ENCODE measurements at places on chromosomes 5 and 9.
A peak's percentile ranks its signal among the peaks of the same experiment; 100 is the strongest.

DNA sequence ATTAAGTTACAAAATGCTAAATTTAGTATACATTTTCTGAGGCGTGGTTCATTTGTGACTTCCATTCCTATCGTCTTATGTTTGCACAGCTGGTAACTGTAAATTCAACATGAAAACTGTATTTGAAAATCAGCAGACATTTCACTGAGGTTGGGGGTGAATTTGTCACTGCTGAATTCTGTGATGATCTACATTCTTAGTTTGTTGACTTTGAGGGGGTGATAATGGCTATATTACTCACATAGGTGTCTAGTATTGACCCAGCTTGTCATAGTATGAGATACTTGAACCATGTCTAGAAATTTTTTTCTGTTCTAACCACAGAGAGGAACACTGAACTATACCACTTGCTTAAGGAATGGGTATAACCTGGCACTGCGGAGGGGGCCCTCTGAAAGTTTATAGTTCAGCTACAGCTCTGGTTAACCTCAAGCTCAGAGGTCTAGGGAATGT lies 313.3 kb downstream of the PIK3R1 start:
- DNase-seq: no peak

- no peak for DNase-seq
These were observed 525 bp upstream of the STPG3 start for GRCh38 chr9:137250329-137251193.

GRCh38 chr9:135584934-135585333 lies 23.4 kb downstream of the PAEP start:
- DNase-seq: no peak

DNA sequence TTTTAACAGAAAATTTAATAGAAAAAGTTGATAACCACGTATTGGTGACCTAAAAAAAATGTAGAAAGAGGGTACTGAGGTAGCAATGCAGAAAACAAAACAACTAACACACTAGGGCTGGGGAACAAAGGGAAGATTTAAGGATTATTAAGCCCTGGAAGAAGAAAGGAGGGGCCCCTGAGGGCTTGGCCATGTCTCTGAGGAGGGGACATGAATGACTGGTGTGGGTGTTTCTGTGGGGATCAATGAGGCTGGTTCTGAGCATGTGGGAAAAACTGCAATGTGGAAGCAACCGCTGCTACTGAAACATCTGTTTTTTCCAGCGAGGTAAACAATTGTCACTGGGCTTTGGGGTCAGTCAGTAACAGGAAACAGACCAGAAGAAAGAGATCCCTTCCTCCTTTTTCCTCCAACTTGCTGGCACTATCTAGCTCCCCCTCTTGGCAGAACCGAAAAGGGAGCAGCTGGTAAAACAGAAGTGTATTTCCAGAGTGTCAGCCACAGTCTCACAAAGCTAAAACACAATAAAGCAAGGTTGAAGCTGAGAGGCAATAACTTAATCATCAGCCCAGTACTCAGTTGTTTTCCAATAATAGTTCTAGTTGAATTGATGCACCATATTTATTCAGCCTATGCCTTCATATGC lies 48.3 kb downstream of the ATPSCKMT start:
- no peak for DNase-seq

- no peak for DNase-seq
These were observed 50.3 kb downstream of the RFX3 start for GRCh38 chr9:3475300-3476020.

GRCh38 chr5:176959051-176959450 lies 47.5 kb downstream of the UIMC1 start:
- peak; percentile 11 for DNase-seq
